ENCODE measurements at places on chromosomes 3 and 15.

GRCh38 chr15:90039996-90040395 is 38.9 kb downstream of the ZNF710 start:
- DNase-seq = no peak

DNA sequence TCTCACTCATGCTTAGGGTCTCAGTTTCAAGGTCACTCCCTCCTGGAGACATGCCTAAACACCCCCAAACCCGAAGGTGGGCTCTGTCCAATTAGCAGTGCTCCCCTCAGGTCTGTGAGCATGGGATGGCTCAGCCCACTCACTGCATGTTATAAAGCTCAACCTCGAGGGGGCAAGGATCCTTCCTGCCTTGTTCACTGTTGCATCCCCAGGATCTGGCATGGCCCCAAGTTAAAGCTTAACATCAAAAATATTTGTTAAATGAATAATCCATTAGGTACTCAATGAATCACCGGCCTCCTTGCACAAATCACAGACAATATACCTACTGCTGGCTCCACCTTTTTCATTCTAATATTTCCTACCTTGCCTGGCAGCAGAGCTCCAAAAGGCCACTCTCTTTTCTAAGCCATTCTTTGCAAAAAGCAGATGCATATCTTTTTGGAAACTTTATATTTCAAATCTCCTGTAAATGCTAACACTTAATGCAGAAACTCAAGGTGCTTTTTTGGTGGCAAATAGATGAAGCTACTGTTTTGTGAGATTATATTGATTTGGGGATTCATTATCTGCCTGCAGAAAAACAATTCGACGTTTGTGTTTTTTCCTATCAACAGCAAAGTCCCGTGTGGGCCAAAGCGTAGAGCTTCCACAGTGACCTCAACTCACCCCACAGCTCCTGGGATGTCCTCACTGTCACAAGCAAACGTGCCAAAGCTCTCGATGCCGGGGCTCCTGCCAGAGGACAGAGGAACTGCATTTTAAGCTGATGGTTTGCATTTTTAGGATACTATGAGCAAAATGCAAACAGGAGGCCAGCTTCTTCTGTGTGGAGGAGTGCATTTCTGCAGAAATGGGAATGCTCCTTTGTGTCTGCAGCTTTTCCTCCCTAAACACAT is 35.4 kb downstream of the PCOLCE2 start:
- DNase-seq = no peak

- no peak for DNase-seq
Observed at GRCh38 chr15:72491768-72492167, 17.6 kb downstream of the ARIH1 start.

DNA sequence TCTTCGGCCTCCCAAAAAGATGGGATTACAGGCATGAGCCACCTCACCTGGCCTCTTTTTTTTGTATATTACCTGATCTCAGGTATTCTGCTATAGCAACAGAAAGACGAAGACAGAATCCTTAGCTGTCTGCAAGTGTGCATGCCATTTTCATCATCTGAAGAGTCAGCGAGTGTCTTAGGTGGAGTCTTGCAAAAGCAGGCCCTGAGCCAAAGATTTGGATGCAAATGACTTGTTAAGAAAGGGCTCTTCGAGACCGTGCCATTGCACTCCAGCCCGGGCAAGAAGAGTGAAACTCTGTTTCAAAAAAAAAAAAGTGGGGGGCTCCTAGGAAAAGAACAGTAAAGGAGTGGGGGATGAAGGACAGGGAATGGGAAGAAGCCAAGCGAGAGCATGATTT is 10.2 kb upstream of the TRIM69 start:
- DNase-seq = no peak

- no peak for DNase-seq
Observed at GRCh38 chr3:87268646-87269211, 7.7 kb downstream of the POU1F1 start.

GRCh38 chr3:187828579-187829452 is 83.5 kb upstream of the BCL6 start:
- DNase-seq = no peak

GRCh38 chr3:40690749-40691451 is 166.1 kb downstream of the ZNF621 start:
- no peak for DNase-seq

GRCh38 chr15:95141486-95141885 is 910.1 kb downstream of the MCTP2 start:
- no peak for DNase-seq

- DNase-seq = no peak
Observed at GRCh38 chr3:113454630-113455029, 13.3 kb upstream of the CFAP44 start.

GRCh38 chr3:157573780-157574378 is 70.7 kb upstream of the VEPH1 start:
- no peak for DNase-seq

GRCh38 chr3:94167346-94167745 is 104.5 kb downstream of the NSUN3 start:
- DNase-seq = no peak

GRCh38 chr3:33246786-33247185 is 28.2 kb upstream of the SUSD5 start:
- DNase-seq = no peak

DNA sequence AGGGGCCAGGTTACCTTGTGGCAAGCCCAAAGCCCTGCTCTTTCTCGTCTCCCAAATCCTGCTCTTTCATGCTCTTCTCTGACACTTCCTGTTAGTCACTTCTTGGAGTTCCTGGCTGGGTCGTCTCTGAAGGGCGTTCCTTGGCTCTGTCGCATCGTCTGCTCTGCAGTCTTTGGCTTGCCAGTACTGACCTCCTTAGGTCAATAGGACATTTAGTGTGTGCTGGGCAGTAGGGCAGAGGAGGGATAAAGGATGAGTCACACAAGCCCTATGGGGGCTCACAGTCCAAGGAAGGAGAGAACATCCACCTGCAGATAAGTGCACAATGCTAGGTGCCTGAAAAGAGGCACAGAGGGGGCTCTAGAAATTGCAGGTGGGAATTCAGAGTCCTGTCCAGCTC is 87.5 kb downstream of the FAM43A start:
- DNase-seq = no peak

DNA sequence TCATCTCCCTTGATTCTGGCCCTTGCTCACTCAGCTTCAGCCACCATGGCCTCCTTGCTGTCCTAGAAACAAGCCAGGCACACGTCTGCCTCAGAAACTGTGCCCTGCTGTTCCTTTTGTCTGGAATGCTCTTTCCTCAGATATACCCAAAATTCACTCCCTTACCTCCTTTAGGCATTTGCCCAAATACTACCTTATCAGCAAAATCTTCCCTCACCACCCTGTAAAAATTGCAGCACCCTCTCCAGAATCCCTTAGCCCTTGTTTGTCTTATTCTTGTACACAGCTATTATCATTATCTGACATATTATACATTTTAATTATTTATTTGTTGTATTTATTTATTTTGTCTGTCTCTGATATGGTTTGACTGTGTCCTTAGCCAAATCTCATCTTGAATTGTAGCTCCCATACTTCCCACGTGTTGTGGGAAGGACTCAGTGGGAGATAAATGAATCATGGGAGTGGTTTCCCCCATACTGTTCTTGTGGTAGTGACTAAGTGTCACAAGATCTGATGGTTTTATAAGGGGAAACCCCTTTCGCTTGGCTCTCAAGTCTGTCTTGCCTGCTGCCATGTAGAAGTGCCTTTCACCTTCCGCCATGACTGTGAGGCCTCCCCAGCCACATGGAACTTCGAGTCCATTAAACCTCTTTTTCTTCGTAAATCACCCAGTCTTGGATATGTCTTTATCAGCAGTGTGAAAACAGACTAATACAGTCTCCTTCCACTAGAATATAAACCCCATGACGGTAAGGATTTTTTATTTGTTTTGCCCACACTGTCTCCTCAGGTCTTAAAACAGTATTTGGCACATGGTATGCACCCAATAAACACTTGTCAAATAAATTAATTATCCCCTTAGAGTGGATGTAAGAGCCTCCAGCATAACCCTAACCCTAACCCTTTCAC is 60.0 kb upstream of the STT3B start:
- DNase-seq = peak; percentile 14

DNA sequence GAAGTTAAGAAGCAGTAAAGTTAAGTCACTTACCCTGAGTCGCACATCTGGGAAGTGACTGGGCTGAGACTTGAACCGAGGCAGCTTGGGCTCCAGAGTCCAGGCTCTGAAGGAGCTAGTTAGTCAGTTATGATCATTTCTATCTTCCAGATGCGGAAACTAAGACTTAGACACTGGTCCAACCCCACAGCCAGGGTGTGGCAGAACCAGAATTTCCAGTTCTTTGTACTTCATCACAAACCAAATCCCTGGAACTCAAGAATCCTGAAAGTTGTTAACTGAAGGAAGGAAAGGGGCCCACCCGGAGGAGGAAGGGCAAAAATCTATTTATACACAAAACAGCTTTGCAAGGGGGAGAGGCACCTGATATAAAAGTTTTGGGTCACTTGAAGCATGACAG is 389.9 kb downstream of the SHQ1 start:
- DNase-seq = no peak

DNA sequence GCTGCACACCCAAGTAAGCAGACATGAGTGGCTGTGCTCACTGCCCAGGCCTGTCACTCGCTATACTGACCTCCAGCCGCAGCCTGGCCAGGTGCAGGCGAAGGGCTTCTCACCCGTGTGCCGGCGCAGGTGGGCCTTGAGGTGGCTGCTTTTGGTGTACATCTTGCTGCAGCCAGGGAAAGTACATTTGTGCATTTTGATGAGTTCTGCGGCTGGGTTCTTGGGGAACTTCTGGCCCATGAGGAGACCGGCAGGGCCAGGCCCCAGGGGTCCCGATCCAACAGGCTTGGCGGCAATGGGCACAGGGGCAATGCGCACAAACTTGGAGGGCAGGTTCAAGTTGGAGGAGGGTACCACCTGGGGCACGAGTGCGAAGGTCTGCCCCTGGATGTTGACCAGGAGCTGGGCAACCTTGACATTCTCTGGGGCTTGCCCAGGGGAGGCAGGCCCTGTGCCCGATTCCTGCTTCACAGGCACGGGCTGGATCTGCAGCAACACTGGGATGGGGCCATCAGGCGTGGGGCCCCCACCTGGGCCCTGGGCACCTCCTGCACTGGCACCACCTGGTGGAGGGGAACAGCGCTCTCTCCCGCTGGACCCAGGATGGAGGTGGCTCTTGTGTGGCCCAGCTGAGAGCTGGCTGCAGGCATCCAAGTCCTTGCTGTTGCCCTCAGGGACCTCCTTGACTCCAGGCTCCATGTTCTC is 5.3 kb downstream of the KLF15 start:
- no peak for DNase-seq

- DNase-seq = peak; percentile 35
Observed at GRCh38 chr3:130850044-130850797, 43.7 kb upstream of the ATP2C1 start.

DNA sequence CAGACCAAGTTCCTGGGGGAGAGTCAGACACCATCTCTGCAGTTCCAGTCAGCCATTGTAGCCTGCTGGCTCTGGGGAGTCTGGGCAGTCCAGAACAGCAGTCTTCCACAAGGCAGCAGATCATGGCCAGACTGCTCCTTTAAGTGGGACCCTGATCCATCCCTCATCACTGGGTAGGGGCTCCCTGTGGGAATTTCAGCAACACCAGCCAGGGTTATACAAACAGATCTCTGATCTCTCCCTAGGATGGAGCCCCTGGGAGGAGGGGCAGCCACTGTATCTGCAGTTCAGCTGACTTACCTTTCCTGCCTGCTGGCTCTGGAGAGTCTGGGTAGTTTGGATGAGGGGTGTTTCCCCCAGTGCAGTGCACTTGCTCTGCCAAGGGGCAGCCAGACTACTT is 42.1 kb upstream of the UNC13C start:
- no peak for DNase-seq

DNA sequence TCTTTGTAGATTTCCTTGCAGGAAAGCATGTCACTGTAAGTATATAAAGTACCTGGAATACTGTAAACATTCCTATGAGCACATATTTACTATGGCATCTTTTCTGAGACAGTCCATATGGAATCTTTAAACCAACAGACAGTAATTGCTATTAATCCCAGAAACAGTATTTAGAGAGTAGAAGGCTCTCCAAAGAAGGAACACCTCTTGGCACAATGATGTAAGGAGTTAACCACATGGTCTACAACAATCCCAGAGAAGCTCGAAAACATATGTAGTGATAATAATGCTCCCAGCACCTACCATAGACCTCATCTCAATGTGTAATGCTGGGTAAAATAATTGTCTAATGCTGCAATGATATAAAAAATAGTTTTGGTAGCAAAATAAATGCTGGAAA is 95.8 kb upstream of the IL12A start:
- no peak for DNase-seq

- no peak for DNase-seq
Observed at GRCh38 chr3:128781164-128781563, 55.2 kb downstream of the RAB7A start.

- no peak for DNase-seq
Observed at GRCh38 chr15:74773329-74773728, 8.6 kb upstream of the CSK start.

DNA sequence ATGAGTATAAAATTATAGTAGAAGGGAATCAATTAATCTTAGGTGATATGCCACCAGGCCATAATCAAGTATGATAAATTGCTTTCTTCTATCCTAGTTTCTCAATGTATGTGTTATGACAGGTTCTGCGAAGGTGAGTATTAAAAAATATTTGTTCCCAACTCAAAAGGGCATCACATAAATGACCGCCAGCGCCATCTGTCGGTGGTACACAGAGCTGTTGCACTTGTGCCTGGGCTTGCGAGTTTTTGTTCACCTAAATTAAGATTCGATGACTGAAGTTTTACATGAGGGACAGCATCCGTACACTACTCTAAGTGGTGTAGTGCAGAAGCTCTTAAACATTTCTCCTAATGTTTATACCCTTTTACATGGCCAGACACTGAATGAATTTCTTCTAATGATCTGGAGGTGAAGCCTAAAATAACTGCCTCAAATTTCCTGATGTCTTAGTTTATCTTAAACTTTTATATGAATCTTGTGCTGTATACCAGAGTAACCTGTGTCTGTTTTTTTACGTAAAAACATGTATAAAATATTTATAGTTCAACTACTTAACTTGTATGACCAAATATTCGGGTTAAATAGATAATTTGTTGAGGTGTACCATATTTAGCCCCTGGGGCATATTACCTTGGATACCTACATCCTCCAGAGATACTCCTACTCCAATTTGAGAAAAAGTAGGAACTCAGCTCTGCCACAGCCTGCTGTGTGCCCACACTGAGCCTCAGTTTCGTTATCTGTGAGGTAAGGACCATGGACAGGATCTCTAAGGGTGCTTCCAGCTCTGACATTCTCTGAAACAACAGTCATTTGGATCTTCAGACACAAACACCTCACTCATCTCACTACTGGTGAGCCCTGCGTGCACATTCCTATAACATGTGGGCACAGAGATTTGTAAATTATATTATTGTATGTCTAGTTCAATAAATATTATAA is 365.6 kb downstream of the MAGI1 start:
- no peak for DNase-seq

- no peak for DNase-seq
Observed at GRCh38 chr3:39118079-39118478, 10.6 kb downstream of the TTC21A start.

GRCh38 chr3:66483006-66483405 is 17.8 kb downstream of the LRIG1 start:
- no peak for DNase-seq

DNA sequence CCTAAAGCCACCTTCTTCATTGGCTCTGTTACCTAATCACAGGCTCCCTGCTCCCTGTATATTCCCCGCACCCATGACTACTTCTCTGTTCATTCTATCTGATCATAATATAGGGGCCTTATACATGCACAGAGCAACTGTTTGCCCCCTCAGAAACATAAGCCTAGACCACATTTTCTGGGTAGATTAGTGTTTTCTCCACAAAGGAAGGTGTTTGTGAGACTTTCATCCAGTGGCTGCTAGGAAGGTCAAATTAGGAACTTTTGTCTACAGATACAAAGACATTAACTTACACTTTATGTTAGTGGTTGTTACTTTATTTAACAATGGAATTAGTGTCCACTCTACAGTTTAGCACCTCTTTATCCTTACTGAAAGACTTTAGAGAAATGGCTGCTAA is 174.9 kb downstream of the GHSR start:
- no peak for DNase-seq

All from activated CD4-positive, alpha-beta T cell treated with anti-CD3 and anti-CD28 coated beads for 4 hours (primary cell).